ENCODE measurements at places on chromosomes 3 and 15. TPM values are rescaled to one million over a fixed set of nuclear protein-coding genes. Genes with fewer than 3 reads are reported as not detected.

The FAM81A gene
- total RNA-seq: 4.3 TPM

DNA sequence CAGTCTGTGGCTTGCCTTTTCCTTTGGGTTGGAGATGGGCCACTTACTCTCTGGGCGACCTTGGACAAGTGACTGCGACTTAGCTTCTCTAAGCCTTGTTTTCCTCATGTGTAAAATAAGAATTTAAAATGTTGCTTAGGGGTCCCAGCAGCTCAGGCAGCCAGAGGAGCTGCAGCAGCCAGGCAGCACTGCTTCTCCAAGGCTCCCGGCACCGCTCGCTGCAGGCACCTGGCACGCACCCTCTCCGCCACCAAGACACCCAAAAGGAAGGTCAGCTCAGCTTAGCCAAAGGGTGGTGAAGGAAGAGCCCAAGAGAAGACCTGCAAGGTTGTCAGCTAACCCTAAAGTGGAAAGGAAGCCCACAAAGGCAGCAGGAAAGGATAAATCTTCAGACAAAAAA, 10.7 kb upstream of the AMOTL2 start:
- no peak for DNase-seq

GRCh38 chr3:81763001-81763400, 1.6 kb upstream of the GBE1 start:
- DNase-seq: no peak

DNA sequence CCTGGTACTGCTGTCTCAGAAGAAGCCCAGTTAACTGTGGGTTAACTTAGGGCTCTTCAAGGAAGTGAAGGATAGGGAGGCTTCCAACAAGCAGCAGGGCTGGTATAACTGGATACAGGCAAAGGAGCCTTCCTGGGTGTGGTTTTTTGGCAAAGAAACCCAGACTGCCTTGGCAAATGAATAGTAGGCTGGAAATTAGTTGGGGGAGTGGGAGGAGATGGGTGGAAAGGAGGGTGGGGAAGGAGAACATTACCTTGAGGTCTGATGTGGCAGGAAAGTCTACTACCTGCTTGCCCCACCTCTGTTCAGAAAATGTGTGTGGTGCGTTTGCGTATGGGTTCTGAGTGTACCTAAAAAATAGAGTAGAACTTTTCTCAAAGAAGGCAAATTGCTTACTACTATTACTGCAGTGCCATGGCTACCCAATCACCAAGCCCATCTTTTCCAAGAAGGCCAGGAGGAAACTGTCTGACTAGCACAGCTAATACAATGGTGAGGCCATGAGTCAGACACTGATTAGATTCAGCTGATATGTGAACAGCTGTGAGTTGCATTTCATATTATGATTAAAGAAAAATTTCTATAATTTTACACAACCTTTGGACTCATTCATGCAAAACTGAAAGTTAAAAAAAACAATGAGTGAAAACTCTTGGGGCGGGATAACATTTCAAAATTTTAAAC, 55.2 kb downstream of the SPTSSB start:
- no peak for DNase-seq

DNA sequence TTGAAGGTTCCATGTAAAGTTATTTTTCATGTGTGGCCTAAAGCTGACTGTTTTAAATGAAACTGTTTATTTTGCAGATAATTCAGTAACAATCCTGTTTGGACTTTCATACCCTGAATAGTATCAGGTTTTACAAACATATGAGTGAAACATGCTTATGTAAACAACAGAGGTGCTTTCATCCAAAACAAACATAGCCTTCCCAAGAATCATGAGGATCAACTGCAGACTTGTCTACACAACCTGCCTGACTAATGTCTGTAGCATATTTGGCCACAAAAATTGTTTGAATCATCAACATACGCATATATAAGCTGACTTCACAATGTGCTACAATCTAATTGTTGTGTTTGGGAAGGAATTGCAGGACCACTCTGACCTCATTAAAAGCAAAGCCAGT, 190.4 kb downstream of the DIPK2A start:
- no peak for DNase-seq

DNA sequence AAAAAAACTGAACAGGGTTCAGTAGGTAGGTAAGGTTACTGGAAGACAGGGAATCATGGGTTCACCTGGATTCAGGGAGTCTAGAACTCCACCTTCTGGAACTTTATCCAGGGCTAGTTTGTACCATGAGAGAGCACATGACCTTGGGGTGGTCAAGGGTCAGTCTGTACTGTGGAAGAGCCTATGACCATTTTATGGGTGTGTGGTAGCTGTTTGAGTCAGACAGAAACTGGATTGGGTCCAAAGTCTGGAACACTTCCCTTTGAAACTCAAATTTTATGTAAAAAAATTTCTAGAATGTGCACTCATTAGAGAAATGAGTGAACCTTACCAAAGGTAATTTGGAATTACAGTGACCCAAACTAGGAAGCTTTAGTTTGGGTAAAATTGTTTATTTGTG, 486.0 kb upstream of the AGTR1 start:
- no peak for DNase-seq

GRCh38 chr3:55690177-55690576, 203.1 kb upstream of the WNT5A start:
- DNase-seq: peak; percentile 23
